ENCODE measurements at places on chromosomes 12 and 14.

GRCh38 chr12:61514016-61514415 is 746.2 kb upstream of the USP15 start:
- no peak for DNase-seq

GRCh38 chr14:87705439-87705896 is 287.5 kb downstream of the GALC start:
- DNase-seq: no peak

DNA sequence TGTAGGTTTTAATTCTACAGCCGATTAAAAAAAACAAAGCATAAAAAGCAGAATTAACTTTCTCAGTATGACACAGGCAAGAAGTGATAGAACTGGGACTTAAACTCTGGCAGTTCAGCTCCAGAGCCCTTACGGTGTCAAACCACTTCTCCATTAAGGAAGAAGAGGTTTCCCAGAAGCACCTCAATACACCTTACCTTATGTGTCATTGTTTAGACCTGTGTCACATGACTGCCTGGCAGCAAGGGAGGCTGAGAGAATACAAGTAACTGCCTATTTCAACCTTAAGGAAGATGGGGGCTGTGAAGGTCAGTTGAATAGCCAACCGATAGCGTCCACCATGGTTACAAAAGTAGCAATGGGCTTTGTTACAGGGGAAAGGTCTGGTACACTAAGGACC is 54.6 kb upstream of the ARHGAP5 start:
- DNase-seq: no peak

DNA sequence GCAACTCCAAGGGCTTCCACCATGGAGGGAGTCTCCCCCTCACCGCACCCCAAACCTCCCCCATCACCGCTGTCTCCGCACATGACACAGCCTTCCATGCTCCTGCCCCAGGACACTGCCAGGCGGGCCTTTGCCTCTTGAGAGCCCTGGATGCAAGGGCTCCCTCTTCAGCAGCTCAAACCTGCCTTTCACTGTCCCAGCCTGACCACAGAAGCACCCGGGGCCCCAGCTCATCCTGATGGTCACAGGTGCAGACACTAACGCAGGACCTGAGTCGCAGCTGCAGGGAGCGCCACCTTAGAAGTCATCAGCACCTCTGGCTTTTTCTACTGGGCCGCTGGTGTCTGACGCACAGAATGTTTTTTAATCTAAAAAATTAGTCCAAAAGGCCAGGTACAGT is 54.0 kb downstream of the SYNE3 start:
- DNase-seq: no peak

- no peak for DNase-seq
Observed at GRCh38 chr14:95518045-95518751, 1.7 kb upstream of the SYNE3 start.

DNA sequence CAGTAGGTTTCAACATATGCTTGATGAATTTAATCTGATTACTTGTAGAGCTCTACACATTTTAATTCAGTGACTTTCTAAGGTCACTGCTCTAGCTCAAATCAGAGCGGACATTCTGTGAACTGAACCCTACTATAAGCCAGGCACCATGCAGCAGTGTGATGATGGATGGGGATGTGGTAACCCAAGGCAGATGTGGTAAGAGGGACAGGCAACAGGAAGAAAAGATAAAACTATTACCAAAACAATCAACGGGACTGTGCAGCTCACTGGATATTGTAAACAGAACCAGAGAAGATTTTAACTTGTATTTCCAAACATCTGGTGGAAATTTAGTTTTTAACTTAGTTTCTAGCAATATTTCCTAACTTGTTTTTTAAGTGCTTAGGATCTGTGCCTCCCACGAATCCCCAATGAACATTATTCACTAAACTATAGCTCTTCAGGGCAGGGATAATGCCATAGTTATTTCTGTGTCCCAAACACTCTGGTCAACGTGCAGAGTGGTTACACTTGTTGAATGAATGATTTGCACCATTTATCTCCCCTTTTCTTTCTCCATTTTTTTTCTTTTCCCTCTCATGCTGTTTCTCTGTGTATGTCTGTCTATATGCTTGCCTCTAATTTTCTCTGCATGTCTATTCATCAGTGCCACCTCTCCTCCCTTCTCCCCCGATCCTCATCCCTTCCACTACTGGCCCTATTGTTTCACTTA is 3.0 kb downstream of the ERO1A start:
- DNase-seq: no peak

Measured in NCI-H510A (cell line).